Left ventricle myocardium inferior (tissue), 1 donor: ENCODE measurements at places on chromosomes 12 and 14. TPM values are rescaled to one million over a fixed set of nuclear protein-coding genes. Genes with fewer than 3 reads are reported as not detected.

Gene GDF3
- 0.19 TPM for total RNA-seq

DNA sequence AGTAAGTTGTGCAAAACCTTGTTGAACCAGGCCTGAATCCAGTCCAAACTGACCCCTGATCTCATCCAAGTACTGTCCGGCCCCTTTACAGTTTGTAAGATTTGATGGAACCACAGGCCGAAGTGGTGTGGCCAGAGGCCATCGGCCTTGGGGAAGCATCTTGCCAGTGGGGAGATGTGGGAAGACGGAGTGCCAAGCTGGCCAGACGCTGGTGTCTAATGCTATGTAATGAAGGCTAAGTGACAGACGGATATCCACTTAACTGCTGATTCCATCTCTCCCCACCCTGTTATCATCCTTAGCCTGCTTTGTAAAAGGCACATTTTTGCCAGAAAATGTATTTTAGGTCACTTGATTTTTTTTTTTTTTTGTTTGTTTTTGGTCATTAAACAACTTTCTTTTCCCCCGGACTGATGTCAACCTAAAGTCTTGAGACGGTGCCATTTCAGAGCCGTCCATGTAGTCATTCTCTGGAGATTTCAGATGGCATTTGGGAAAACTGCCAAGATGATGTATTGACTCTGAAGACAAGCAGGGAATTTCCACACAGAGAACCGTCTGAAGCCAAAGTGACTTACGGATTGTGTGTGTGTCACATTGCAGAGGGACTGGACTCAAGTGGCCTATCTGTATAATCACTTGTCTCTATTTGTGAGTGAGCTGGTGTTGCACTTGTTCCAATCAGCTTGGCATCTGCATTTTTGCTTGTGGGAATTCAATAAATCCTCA is 86.5 kb upstream of the MANSC4 start:
- DNase-seq: no peak

Gene FOXN4
- total RNA-seq: not detected

- DNase-seq: no peak
Observed at GRCh38 chr14:76780875-76781647, 19.8 kb downstream of the VASH1 start.

Gene SLC35E3
- 5.1 TPM for total RNA-seq

- DNase-seq: no peak
Observed at GRCh38 chr14:49962621-49963020, 69.7 kb downstream of the ARF6 start.

GRCh38 chr14:69535230-69535848 is 39.3 kb downstream of the CCDC177 start:
- DNase-seq: no peak
